Neural crest cell (in vitro differentiated cells): ENCODE measurements at places on chromosomes 5 and 9.

DNA sequence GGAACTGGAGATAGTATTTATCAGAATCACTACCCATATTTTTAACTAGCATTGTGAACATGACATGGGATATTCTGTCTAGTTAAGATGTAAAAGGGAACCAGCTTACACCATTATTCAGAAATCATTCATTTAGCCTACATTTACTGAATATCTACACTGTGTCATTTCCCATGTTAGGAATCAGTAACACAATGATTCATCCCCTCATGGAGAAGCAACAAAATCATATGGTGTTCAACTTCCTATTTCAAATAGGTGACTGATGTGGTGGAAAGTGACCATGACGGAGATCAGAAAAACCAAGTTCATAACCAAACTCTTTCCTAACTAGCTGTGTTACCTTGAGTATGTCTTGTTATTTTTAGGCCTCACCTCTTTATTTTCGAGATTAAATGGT, 550.0 kb upstream of the TUSC1 start:
- DNase-seq, result no peak

DNA sequence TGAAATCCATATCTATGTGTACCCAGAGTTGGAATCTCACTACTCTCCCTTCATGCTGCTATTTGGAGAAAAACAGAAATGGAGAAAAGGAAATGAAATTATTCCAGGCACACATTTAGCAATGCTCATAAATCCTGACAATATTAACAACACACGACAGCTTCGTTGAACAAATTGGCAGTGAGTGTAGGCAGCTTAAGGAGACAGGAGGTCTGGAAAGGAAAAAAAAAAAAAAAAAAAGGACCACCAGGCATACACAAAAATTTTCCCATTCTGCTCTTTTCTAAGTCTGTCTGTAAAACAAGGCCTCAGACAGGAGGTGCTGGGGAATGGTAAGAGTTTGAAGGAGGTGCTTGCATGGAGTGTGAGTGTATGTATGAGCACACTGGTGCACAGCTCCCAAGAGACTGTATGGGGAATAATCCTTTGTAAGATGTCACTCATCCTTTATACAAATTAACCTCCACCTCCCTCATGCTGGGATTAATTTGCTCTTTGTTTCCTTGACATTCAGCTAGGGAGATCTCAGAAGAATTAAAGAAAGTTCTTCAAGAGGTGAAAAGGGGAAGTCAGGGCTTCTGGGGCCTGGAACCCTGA, 78.9 kb downstream of the ASTN2 start:
- DNase-seq, result no peak

- DNase-seq, result no peak
These were observed 243.8 kb downstream of the BNC2 start for GRCh38 chr9:16626577-16627130.

DNA sequence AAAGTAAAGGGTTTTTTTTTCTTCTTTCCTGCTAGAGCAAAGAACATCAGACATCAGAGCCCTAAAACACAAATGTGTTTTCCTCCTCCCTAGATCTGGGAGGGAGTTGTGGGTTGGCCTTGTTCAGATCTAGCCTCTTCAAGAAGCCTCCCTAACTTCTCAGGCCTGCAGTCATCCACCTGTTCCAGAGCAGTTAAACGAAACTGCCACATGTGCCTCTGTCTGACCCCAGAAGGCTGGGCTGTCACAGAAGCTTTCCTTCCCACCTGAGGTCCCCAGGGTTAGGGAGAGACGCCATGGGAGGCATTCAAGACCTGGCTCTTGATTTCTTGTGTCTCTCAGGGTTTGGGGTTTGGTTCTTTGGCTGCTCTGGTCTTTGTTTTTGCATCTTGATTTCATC, 87.0 kb downstream of the DAB2IP start:
- no peak for DNase-seq

GRCh38 chr9:73805853-73806458, 654.3 kb downstream of the ANXA1 start:
- no peak for DNase-seq

GRCh38 chr5:115263078-115263380, 352 bp upstream of the PGGT1B start:
- DNase-seq, result no peak

- no peak for DNase-seq
These were observed 333.8 kb downstream of the DMRT2 start for GRCh38 chr9:1383899-1384455.

- no peak for DNase-seq
These were observed 188.9 kb downstream of the ARHGAP26 start for GRCh38 chr5:142958944-142959682.

DNA sequence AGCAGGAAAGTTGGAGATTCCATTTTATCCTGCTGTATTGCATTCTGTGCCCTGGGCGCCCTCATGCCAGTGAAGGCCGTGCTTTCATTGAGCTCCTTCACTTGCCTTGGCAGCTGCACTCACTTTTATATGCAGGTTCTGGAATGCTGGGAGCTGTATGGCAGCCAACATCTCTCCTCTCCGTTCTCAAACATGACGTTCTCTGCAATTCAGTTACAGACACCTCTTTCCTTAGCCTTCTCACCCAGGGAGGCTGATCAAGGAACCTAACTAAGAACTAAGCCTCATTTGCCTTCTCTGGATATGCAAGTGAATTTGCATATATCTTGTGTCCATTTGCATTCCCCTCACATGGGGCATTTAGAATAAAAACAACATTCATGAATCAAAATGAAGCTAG, 29.4 kb upstream of the PURA start:
- no peak for DNase-seq

GRCh38 chr5:132017316-132017715, 5.9 kb upstream of the ACSL6 start:
- DNase-seq, result no peak

GRCh38 chr5:106189121-106189809, 1481.5 kb downstream of the EFNA5 start:
- DNase-seq, result no peak

DNA sequence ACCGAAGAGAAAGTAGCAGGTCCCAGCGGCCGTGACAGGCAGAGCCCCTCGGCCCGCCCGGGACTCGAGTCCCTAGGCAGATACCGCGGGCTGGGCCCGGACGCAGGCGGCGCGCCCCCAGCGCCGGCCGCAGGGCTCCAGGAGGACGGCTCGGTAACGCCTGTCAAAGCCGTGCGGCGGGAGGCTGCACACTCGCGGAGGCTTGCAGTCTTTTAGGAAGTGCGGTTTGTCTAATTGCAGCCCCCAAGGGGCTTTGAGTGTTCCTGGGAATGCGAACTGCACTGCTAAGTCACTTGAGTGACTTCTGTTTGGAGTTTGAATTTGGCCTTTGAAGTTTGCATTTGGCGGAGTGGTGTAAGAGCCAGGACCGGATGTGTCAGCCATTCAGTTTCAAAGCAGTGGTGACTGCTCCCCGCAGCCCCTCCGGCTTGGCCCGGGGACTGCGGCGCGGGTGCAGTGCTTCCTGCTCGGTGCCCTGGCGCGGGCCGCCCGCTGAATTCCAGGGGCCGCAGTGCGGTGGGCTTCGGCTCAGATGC, 1.3 kb downstream of the MAP3K1 start:
- peak; percentile 51 for DNase-seq

DNA sequence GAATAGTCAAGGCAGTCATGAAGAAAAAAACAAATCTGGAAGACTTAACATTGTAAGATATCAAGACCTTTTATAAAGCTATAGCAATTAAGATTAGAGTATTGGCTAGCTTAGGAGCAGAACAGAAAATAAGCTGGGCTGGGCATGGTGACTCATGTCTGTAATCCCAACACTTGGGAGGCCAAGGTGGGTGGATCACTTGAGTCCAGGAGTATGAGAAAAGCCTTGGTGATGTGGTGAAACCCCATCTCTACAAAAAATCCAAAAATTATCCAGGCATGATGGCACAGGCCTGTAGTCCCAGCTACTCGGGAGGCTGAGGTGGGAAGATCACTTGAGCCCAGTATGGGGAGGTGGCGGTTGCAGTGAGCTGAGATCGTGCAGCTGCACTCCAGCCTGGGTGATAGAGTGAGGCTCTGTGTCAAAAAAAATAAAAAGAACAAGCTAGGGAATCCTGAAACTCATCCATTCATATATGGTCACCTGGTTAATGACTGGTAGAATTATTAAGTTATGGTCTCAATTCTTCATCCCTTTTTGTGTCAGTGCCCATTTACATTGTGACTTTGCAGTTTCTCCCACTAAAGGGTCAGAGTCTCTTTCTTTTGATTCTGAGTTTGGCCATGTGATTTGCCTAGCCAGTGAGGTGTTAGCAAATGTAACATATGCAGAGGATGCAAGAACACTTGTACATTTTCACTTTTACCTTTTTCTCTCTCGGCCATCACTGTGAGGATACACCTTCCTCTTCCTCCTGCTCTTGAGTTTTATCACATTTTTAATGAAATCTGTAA, 144.6 kb upstream of the SGCD start:
- no peak for DNase-seq

GRCh38 chr9:113888976-113889375, 12.9 kb downstream of the ZNF618 start:
- DNase-seq, result no peak

DNA sequence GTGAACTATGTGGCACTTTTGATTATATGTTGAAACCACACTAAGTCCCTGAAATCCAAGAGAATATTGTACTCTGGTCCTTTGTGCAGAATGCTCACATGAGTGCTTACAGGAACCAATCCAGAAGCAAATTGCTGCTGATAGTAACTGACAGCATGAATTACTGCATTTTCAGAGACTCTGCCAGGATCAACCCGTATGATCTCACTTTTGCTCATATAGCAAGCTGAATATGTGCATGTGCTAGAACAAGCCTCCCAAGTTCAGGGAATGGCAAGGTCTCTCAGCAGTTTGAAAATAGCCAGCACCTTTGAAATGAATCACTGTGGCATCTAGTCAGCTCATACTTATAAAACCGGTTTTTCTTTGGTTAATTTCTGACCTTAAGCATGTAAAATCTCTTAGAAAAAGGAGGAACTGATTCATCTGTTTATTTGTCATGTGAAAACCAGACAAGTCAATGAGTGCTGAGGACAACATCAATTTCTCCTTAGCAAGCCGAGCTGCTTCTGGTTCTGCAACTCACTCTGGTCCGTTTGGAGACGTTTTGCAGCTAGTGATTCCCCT, 215.7 kb upstream of the ELL2 start:
- no peak for DNase-seq

DNA sequence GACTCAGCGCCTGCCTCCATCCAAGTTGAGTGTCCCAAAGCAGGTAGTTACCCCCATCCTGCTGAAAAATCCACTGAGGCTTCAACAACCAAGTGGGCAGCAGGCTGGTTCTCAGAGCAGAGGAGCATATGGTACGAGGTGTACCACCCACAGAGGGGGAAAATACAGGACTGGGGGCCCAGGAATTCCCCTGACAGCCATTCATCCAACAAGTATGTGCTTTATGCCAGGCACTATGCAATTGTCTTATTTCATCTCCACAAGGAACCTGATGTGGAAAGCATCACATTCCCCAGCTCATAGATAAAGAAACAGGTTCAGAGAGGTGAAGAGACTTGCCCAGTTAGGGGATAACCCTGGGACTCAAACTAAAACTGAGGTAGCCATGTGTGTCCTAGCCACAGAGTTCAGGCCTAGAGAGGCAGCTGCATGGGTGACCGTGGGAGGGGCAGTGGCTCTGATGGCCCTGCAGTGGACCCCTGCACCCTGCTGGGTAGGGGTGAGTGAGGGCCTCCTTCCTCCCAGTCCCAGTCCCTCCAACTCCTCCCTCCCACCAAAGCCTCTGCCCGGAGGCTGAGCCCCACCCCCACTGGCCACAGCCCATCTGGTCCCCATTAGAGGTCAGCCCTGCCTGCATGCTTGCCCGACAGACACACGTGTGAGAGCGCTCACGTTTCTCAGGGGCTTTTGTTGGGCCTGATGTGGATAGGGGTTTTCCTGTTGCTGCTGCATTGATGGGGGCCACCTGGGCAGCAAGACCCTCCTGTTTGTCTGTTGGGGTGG, 11.5 kb downstream of the PDLIM4 start:
- no peak for DNase-seq

GRCh38 chr9:3810231-3810630, 284.4 kb upstream of the RFX3 start:
- DNase-seq, result no peak

DNA sequence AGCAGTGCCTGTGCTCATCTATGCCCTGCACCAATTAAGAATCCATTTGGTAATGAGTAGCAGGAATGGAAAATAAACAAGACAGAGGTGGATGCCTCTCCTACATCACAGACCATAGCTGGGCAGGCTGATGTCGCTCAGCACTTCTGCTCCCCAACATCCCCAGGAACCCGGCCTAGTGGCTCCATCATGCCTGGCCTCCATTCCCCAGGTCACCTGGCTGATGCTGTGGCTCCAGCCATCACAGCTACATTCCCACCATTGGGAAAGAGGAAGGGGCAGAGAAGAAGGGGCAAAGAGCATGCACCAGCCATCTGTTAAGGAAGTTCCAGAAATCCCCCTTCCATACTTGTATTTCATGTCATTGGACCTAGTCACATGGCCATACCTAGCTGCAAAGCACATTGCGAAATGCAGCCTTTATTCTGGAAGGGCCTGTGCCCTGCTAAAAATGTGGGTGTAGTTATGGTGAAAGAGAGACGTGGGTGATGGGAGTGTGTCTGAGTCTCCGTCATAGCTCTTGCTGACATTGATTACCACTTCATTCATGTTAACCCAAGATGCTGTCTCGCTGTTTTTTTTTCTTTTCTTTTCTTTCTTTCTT, 86.1 kb upstream of the ADAMTS2 start:
- no peak for DNase-seq

GRCh38 chr9:132040808-132041207, 38.9 kb downstream of the MED27 start:
- DNase-seq, result no peak

GRCh38 chr5:120655828-120656435, 191.8 kb downstream of the PRR16 start:
- peak; percentile 39 for DNase-seq

DNA sequence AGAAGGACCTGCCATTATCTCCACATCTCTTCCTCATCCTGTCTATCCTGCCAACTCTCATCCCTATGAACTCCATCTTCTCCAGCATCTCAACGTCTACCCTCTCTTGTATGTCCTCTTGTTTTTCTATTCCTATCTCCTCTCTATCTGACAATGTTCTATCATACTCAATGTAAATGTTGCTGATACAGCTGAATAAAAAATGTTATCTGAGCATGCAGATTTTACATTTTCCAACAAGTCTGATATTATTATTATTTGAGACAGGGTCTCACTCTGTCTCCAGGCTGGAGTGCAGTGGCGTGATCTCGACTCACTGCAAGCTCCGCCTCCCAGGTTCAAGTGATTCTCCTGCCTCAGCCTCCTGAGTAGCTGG, 56.0 kb upstream of the RAI14 start:
- DNase-seq, result no peak

- DNase-seq, result no peak
These were observed 33.4 kb upstream of the TENT2 start for GRCh38 chr5:79578876-79579275.

DNA sequence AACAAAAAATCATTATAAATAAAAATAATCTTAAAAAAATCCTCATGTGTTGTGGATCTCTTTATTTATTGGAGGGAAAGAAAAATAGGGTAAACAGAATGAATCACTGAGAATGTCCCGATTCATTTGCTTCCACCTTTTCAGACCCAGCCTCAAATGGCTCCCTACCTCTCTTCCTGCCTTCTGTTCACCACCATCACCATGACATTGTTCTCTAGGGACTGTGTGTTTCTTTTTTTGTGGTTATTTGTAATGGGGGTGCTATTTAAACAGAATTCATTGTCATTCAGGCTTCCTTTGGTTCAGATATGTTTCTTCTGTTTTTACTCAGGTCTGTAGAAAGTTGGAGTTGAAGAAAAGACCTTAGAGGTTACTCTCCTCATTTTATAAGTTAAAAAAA, 198.2 kb downstream of the KIF4B start:
- DNase-seq, result no peak

- no peak for DNase-seq
These were observed 430 bp upstream of the MAPKAP1 start for GRCh38 chr9:125707472-125707804.
